Liver (tissue), 10 donors: ENCODE measurements at places on chromosomes 1 and 21.

DNA sequence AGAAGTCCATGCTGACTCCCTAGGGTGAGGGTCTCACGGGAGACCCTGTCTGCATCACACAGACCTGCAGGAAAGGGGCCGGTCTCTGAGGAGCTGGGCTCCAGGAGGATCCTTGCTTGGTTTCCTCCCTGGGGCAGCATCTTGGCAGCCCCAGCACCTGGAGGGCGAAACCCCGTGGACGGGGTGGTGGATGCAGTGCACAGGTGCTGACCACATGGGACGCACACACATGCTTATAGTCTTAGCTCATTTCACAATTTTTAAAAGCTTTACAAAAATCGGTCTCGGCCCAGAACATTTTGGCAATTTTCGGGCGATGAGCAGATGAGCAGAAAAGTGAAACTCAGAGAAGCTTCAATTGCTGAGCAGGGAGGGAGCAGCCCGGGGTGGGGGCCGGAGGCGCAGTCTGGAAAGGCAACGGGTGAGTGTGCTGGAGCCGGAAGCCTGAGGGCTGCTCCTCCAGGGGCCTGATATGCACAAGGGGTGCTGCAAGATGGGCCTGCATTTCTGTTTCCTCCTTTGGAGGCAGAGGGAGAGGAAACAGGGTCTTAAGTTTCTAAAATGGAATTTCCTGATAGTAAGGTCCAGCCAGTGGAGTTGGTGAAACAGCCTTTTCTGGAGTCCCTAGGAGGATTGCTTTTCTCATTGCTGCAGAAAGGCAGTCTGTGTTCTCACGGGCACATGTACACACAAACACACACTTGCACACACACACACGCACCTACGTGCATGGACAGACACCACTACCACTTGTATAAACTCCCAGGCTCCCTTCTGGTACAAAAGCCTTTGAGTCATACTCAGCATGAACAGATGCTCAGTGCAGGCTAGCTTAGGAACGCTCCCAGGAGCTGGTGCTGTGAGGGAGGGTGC is 60.6 kb downstream of the SCCPDH start:
- no peak for DNase-seq

- no peak for DNase-seq
Observed at GRCh38 chr21:36254106-36254941, 65.7 kb upstream of the MORC3 start.

DNA sequence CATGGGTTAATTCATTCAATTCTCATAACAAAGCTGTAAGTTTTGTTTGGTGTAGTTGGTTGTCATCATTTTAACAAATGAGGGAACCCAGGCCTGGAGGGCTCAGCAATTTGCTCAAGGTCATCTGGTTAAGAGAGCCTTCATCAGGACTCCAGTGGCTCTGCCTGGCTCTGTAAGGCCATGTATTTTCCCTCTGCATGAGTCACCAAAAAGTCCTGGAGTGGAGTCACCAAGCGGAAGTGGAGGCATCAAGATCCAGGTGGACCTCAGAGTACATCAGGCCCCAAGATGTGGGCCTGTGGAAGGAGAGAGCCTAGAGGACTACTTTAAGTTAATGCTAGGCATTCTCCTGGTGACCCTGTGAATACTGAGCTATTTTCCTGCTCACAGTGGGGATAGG is 30.0 kb upstream of the RBM15 start:
- DNase-seq: no peak

- DNase-seq: no peak
Observed at GRCh38 chr1:30525971-30526651, 197.3 kb downstream of the MATN1 start.

- no peak for DNase-seq
Observed at GRCh38 chr1:22619798-22620197, 16.6 kb upstream of the C1QA start.

GRCh38 chr1:153503766-153504165 is 32.0 kb downstream of the S100A6 start:
- no peak for DNase-seq

GRCh38 chr1:175221557-175222175 is 29.1 kb upstream of the KIAA0040 start:
- DNase-seq: no peak

DNA sequence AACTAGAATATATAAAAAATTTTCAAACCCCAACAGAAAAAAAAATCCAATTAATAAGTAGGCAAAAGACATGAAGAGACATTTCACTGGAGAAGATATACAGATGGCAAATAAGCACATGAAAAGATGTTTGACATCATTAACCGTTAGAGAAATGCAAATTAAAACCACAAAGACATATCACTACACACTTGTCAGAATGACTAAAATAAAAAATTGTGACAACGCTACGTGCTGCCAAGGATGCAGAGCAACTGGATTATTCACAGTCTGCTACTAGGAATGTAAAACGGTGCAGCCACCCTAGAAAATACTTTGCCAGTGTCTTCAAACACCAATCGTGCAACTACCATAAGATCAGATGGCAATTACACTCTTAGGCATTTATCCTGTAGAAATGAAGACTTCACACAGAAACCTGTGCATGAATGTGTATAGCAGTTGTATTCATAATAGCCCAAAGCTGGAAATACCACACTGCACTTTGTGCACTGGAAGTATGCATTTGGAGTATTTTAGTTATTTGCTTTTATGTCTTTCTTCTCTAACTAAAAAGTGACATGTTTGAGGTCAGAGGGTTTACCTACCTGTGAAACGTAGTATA is 75.3 kb upstream of the PALMD start:
- DNase-seq: no peak

- no peak for DNase-seq
Observed at GRCh38 chr1:65539266-65540131, 119.0 kb downstream of the LEPR start.

- no peak for DNase-seq
Observed at GRCh38 chr1:197008861-197009260, 31.5 kb downstream of the CFHR5 start.

GRCh38 chr1:1567891-1568291 is 6.8 kb downstream of the SSU72 start:
- DNase-seq: no peak

- no peak for DNase-seq
Observed at GRCh38 chr1:114609026-114609425, 27.6 kb upstream of the BCAS2 start.

DNA sequence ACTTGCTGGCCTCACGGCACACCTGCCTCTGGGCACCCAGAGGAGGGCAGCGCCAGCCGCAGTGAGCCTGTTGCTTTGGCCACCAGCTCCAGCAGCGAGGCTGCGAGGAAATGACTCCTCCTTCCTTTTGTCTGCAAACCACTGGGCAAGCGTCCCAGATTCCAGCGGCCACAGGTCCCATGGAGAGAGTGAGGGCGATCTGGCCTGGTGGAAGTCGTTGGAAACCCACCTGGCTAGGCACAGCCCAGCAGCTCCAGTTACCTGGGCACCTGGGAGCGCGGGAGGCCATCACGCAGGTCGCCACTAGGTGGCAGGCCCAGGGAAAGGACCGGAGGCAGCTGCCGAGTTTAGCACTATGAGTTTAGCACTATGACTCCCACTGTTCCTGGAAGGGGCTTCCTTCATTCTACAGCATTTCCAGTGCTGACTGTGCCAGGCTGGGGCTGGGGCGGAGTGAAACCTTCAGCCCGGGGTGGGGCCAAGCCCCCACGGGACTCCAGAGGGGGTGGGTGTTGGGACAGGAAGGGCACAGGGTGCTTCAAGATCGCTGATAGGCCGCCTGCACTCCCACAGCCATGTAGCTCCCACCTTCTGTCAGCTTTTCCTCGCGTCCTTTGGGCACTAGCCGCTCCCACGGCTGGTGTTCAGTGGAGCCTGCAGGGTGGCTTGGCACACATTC is 1.1 kb upstream of the ESPN start:
- DNase-seq: peak; percentile 75

DNA sequence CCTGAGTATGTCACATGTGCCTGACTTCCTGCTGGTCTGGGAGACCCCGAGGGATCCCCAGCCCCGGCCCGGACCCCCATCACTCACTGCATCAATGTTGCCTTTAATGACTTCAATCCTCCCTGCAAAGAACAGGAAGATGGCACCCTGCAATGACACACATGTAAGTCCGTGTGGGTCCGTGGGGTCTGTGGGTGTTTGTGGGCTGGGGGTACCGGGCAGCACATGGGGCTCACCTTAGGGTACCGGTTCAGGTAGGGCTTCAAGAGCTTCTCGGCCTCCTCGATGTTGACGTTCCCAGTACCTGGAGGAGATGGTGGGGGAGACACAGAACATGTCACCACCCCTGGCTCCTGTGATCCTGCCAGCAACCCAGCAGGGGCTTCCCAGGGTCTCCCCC is 28.1 kb downstream of the TTC39A start:
- no peak for DNase-seq

DNA sequence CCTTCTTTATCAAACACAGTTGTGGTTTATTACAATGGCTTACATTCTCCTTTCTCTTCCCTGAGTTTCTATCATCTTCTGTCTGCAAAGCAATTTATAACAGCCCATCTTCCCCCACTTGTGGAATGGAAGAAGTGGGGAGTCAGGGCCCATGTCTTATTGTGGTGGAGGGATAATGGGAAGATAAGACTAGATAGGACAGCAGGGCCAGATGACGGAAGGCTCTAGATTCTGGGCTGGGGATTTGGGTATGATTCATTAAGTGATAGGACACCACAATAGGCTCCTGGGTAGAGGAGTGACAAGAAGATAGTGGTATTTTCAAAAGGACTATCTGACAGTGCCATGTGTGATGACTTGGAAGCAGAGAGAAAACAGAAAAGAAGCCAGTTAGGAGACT is 450.6 kb downstream of the TTLL7 start:
- DNase-seq: no peak

DNA sequence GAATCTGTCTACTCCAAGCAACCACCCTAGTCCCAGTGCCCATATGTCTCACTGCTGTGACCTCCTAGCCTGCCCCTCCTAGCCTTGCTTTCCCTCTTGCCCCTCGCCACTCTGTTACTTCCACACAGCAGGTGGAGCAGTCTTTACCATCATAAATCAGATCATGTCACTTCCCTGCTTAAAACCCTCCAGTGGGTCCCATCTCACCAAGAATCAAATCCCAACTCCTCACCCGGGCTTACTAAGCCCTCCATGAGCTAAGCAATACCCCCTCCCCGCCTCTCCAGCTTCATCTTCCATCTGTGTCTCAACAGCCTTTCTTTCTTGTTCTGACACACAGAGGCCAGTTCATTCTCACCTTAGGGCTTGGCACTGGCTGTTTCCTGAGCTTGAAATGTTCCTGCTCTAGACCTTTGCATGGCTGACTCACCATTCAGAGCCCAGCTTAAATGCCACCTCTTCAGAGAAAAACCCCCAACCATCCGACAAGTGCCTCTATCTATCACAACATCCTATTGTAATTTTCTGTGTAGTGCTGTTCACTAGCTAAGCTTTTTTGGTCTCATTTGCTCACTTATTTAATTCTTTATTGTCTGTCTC is 22.3 kb downstream of the KNCN start:
- no peak for DNase-seq

GRCh38 chr21:45427331-45428271 is 22.6 kb downstream of the COL18A1 start:
- DNase-seq: no peak

GRCh38 chr1:163038928-163039706 is 30.0 kb upstream of the RGS4 start:
- no peak for DNase-seq

DNA sequence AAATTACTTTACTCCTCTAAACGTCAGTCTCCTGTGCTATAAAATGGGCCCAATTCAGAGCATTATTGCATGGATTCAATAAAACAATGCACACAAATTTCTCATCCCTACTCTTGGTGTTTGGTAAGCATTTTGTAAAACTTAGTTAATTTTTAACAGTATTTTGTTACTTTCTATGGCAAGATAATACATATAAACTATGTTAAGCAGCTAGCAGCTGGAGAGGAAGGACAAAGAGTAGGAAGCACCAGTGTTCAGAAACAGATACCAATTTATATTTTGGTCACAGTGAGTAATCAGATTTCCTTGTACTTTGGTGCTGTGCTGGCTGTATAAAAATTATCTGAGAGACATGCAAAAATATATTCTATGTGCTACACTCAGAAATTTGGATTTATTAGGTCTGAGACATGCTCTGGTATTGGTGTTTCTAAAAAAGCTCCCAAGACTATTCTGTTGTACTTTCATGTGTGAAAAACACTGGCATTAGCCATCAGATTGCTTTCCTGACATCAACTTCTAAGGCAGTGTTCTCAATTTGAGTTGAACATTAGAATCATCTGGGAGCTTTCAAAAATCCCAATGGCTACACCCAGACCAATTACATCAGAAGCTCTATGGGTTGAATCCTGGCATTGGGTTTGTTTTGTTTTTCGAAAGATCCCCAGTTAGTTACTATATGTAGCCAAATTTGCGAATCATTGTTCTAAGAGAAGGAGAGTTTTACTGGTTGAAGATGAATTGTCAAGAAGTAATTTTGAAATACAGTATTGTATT is 100.3 kb upstream of the C1orf87 start:
- DNase-seq: no peak

DNA sequence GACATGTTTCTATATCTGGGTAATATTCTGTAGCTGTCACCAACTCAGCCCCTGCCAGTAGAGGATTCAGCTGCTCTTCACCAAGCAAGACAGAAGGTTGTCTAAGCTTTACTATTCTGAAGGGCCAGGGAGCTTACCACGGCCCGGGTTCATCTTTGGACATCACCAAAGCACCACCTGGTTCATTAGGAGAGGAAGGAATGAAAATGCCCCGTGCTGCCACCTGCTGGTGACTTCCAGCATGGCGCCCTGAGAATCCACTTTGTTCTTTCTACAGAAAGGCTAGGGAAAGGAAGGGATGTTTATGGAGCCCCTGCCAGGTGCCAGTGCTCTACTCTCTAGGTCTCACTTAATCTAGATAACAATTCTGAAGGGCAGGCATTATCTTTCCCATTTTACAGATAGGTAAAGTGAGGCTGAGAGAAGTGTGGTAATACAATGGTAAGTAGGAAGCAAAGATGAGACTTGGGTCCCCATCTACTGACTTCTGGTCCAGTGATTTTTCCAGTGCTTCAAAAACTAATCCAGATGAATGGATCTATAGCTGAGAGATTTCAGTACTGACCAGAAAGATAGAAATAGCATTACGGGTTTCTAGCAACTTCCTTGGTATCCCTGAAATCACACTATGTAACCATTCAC is 79.5 kb downstream of the BEND5 start:
- peak; percentile 78 for DNase-seq

DNA sequence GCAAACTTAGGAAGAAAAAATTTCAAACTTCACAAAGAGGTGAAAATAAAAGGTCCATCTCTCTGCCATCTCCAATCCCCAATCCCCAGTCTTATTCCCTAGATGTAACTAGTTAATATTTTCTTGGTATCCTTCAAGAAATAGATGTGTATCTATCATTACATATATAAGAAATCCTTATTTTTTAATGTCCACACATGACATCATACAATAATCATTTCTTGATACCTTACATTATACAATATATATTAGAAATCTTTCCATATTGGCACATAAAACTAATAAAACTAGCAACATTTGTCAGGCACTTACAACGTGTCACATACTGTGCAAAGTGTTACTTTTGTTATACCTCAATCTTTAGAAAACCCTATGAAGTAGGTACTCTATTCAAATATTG is 16.2 kb downstream of the DOCK7 start:
- no peak for DNase-seq

- no peak for DNase-seq
Observed at GRCh38 chr1:54857746-54858561, 29.0 kb downstream of the DHCR24 start.
